ENCODE measurements at places on chromosomes 5 and 9.
A peak's percentile ranks its signal among the peaks of the same experiment; 100 is the strongest.

- DNase-seq = no peak
Observed at GRCh38 chr9:134347996-134348395, 21.7 kb downstream of the RXRA start.

GRCh38 chr9:136019681-136020060, 58.5 kb upstream of the UBAC1 start:
- no peak for DNase-seq

DNA sequence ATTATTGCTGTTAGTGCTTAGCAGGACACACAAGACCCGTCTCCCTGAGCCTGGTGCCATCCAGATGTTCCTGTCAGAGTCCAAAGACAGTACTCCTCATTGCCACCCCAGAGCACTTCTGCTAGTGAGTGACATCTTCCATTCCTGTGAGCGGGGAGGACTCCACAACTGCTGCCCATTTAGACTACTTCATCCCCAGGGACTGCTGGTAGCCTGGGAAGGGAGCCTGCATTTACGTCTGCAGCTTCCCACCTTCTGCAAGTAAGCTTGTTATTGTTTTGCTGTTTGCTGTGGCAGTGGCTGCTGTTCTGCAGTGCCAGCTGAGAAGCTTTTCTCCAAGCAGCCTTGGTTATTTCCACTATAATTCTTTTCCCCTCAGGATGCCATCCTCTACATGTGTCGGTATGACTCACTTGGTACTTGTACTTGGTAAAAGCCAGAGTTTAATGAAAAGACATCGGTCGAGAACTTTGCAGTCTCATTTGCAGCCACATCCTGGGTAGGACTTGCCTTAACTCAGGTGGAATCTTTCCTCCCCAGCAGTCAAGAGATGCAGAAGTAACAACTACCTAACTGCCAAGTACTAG, 10.6 kb upstream of the MAP1B start:
- DNase-seq = peak; percentile 25

GRCh38 chr5:55063220-55063863, 39.1 kb upstream of the GZMA start:
- no peak for DNase-seq

DNA sequence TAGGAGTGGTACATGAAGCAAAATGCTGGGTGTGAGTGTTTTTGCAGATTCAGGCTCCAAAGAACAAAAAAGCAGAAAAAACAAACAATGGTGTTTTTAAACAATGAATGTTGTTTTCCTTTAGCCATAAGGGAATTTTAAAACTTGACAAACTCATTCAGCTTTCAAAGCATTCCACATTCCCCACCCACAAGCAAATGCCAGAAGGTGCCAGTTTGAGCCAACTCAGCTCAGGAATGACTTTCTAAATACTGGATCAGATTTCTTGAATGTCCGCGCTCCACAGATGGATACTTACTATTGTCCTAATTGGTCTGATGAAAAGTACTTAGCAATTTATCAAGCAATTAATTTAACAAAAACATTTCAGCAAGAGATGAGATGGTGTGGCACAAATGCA, 12.9 kb upstream of the MOB3B start:
- no peak for DNase-seq

Data from mesenchymal stem cell (in vitro differentiated cells and primary cell).